Esophagus squamous epithelium (tissue), 5 donors: ENCODE measurements at places on chromosomes 4 and X. TPM values are rescaled to one million over a fixed set of nuclear protein-coding genes. Genes with fewer than 3 reads are reported as not detected.

PROM1 gene
- total RNA-seq: 0.13 TPM

MAGIX gene
- 7.2 TPM for total RNA-seq

HEPH gene
- total RNA-seq: 0.79 TPM

SPANXN3 gene
- not detected for total RNA-seq

TLR6 gene
- 2.1 TPM for total RNA-seq

VCX2 gene
- total RNA-seq: not detected

BEX1 gene
- total RNA-seq: not detected

RAB39B gene
- 0.08 TPM for total RNA-seq

PFKFB1 gene
- total RNA-seq: not detected

- peaks cover 20% of the 10 kb centered on the region for H3K36me3 ChIP-seq
- DNase-seq: no peak
- no peaks in the 10 kb centered on the region for H3K4me1 ChIP-seq
- no peak overlapping the region for H3K27ac ChIP-seq
- no peaks in the 10 kb centered on the region for H3K27me3 ChIP-seq
Observed at GRCh38 chrX:63718010-63718694, 66.9 kb downstream of the ARHGEF9 start.

DNA sequence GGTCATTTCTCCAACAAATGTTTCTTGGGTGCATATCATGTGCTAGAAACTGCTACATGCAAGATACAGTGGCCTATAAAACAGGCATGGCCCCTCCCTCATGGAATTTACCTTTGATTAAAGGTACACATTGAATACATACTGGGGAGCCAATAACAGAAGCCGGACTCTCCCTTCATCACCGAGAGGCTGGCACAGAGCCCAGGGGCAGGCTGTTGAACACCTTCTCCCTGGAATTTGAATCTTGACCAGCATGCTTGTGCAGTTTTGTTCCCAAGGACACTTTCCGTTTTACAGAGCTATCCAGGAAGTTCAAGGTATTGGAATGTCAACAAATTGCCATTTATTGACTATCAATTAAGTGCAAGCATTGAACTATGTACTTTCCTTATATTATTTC is 33.2 kb downstream of the PPARGC1A start:
- DNase-seq: no peak
- no peaks in the 10 kb centered on the region for H3K36me3 ChIP-seq
- H3K4me3 ChIP-seq: no peak overlapping the region
- H3K27ac ChIP-seq: no peak overlapping the region
- no peaks in the 10 kb centered on the region for H3K27me3 ChIP-seq
- H3K4me1 ChIP-seq: no peaks in the 10 kb centered on the region

DNA sequence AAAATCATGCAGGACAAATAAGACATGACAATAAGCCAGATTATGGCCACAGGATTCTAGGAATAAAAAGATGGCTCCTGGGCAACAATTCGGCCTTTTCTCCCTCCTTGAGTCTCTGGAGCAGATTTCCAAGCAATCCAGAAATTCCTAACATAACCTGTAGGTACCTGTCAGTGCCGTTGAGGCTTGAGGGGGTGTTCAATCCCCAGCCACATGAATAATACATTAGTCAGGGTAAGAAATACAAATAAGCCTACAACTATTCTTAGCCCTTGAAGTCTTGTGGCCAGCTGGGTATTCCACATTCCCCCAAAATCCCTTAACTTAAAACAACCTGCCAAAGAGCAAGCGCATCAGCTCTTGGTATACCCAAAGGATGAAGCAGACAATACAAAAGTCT is 9.7 kb downstream of the CXorf38 start:
- no peak overlapping the region for H3K27ac ChIP-seq
- no peak overlapping the region for H3K4me3 ChIP-seq

- peaks cover 100% of the 10 kb centered on the region for H3K27me3 ChIP-seq
- no peak overlapping the region for H3K27ac ChIP-seq
- no peak for DNase-seq
- peaks cover 28% of the 10 kb centered on the region for H3K4me1 ChIP-seq
Observed at GRCh38 chr4:54104907-54105306, 4.9 kb downstream of the GSX2 start.

- H3K4me3 ChIP-seq: no peak overlapping the region
- H3K4me1 ChIP-seq: no peaks in the 10 kb centered on the region
- H3K27ac ChIP-seq: no peak overlapping the region
- no peaks in the 10 kb centered on the region for H3K36me3 ChIP-seq
- H3K27me3 ChIP-seq: no peaks in the 10 kb centered on the region
Observed at GRCh38 chr4:81963015-81963762, 410.6 kb downstream of the HNRNPD start.

GRCh38 chr4:136909626-136910025 is 622.7 kb downstream of the PCDH18 start:
- no peaks in the 10 kb centered on the region for H3K4me1 ChIP-seq
- no peak overlapping the region for H3K27ac ChIP-seq
- no peaks in the 10 kb centered on the region for H3K36me3 ChIP-seq
- H3K27me3 ChIP-seq: no peaks in the 10 kb centered on the region
- no peak overlapping the region for H3K4me3 ChIP-seq

GRCh38 chrX:69995362-69996112 is 54.2 kb downstream of the AWAT2 start:
- H3K4me3 ChIP-seq: no peak overlapping the region
- DNase-seq: no peak
- H3K27ac ChIP-seq: no peak overlapping the region
- H3K4me1 ChIP-seq: no peaks in the 10 kb centered on the region
- H3K36me3 ChIP-seq: no peaks in the 10 kb centered on the region

DNA sequence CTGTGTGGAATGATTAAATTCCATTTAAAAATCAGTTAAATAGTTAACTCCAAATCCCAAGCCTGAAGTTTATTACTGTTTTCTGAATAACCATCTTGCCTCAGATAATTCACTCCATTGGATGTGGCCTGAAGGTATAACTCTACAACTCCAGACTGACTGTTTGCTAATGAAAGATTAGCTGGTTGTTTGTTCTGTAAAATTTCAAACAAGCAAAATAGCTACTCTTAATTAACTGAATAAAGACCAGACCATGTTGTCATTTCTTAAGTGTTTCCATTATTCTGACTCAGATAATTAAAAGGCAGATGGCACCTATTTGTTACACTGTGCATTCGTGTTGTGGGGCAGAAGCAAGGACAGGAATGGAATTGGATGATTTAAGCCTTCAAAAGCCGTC is 78.5 kb upstream of the DDIT4L start:
- H3K4me3 ChIP-seq: no peak overlapping the region
- no peaks in the 10 kb centered on the region for H3K27me3 ChIP-seq
- H3K36me3 ChIP-seq: no peaks in the 10 kb centered on the region
- H3K27ac ChIP-seq: no peak overlapping the region
- no peak for DNase-seq
- H3K4me1 ChIP-seq: no peaks in the 10 kb centered on the region

- H3K4me1 ChIP-seq: no peaks in the 10 kb centered on the region
- H3K36me3 ChIP-seq: no peaks in the 10 kb centered on the region
- H3K4me3 ChIP-seq: no peak overlapping the region
- no peaks in the 10 kb centered on the region for H3K27me3 ChIP-seq
- no peak for DNase-seq
- H3K27ac ChIP-seq: no peak overlapping the region
Observed at GRCh38 chrX:6024204-6024603, 204.5 kb downstream of the NLGN4X start.

GRCh38 chrX:72498782-72499181 is 73.9 kb downstream of the HDAC8 start:
- no peak for DNase-seq
- no peaks in the 10 kb centered on the region for H3K36me3 ChIP-seq
- H3K4me1 ChIP-seq: no peaks in the 10 kb centered on the region

DNA sequence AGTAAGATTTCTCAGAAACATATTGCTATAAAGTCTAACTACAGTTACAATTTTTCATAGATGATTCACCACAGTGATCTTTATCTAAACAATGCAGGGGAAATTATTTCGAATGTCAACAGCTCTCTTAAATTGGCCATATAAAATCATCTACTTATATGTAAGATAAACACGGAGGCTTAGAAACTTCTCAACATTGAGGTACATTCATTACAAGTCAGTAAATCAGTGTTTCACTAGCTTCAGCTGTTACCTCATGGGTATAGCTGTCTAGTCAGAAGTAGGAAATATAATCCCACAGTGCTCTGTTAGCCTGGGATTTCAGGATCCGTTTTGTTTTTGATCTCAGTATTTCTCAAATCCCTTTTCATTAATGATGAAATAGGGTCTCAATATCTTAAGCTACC is 43.2 kb downstream of the PCDH7 start:
- H3K27me3 ChIP-seq: no peaks in the 10 kb centered on the region
- DNase-seq: no peak
- no peak overlapping the region for H3K4me3 ChIP-seq
- H3K27ac ChIP-seq: no peak overlapping the region
- no peaks in the 10 kb centered on the region for H3K36me3 ChIP-seq
- no peaks in the 10 kb centered on the region for H3K4me1 ChIP-seq

- H3K4me1 ChIP-seq: peaks cover 26% of the 10 kb centered on the region
- H3K27ac ChIP-seq: no peak overlapping the region
- no peaks in the 10 kb centered on the region for H3K36me3 ChIP-seq
- no peak overlapping the region for H3K4me3 ChIP-seq
- DNase-seq: no peak
- no peaks in the 10 kb centered on the region for H3K27me3 ChIP-seq
Observed at GRCh38 chr4:7210824-7211223, 18.5 kb downstream of the SORCS2 start.

DNA sequence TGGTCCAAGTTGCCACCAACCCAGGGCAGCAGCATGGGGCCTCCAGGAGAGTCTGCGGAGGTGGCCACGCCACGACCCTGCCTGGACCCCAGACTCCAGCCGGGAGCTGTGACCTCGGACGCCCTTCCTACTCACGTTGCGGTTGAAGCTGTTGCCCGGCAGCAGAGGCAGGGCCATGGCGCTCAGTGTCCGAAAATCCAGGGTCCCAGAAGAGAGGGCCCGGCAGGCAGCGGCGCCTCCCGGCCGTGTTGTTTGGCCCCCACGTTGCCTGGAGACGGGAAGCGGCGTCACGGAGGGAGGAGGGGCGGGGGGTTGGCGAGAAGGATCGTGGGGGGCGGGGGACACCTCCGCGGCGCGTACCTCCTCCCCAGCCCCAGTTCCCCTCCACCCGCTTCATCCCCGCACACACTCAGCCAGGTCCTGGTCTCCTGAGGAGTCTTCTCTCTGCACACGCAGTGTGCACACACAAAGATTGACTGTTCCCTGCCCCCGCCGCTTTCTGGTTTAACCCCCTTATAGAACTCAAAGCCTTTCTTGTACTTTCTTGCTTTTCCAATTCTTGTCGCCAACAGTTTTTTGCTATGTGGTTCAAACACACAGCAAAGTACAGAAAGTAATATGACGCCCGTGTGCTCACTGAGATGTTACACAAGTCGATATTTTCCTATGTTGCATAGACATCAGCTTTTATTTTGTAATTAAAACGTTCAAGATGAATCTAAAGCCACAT is at the start of gene EFHC2:
TSS of gene EFHC2 (minus strand) at position 261 of the 730 bp plus-strand sequence. CDS start at position 177, 84 bp downstream.
- H3K4me3 ChIP-seq: peak within 1 kb of the TSS; percentile 54
- H3K4me1 ChIP-seq: no peaks in the 10 kb centered on the region
- H3K27me3 ChIP-seq: no peaks in the 10 kb centered on the region
- no peak for DNase-seq

DNA sequence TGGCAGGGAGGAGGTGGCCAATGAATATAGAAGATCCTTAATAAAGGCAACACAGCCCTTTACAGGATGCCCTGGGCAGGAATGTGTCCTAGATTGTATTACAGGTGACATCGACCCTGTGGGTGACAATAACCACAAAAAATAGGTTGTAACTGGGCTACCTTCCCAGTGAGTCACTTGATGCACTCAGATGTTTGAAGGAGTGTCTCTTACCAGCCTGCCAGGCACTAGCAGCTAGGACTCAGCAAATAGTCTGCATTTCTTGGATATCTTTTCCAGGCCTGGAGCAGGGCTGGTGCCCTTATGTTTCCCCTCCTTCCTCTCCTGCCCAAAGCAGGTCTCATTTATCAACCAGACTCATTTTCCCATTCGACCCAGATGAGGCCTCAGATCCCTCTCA is 50.9 kb upstream of the TMEM164 start:
- H3K4me3 ChIP-seq: no peak overlapping the region
- no peak for DNase-seq
- no peaks in the 10 kb centered on the region for H3K4me1 ChIP-seq
- H3K27ac ChIP-seq: no peak overlapping the region
- no peaks in the 10 kb centered on the region for H3K27me3 ChIP-seq
- no peaks in the 10 kb centered on the region for H3K36me3 ChIP-seq

DNA sequence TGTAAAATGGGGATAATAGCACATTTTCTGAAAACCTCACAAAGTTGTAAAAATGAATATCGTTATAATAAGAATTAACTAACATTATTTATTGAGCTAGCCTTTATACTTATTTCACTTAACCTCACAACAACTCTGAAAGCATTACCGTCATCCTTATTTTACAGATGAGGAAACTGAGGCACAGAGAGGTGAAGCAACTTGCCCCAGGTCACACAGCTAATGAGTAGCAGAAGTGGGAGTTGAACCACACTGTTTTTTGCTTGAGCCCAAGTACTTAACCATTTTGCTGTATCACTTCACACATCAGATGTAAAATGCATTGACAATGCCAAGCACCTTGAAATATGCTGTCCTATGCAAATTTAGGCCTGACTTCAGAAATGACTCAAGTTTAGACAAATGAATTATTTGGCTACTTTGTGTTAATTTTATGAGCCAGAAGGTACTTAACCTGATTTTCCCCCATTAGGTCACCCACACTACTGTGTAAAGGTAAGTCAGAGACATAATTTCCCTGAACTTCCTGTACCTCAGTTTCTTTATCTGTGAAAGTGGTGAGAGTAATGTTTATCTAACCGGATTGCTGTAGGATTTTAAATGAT is 23.1 kb downstream of the CD40LG start:
- H3K27ac ChIP-seq: no peak overlapping the region
- peaks cover 27% of the 10 kb centered on the region for H3K36me3 ChIP-seq
- DNase-seq: no peak
- no peaks in the 10 kb centered on the region for H3K27me3 ChIP-seq
- H3K4me1 ChIP-seq: no peaks in the 10 kb centered on the region
- no peak overlapping the region for H3K4me3 ChIP-seq

DNA sequence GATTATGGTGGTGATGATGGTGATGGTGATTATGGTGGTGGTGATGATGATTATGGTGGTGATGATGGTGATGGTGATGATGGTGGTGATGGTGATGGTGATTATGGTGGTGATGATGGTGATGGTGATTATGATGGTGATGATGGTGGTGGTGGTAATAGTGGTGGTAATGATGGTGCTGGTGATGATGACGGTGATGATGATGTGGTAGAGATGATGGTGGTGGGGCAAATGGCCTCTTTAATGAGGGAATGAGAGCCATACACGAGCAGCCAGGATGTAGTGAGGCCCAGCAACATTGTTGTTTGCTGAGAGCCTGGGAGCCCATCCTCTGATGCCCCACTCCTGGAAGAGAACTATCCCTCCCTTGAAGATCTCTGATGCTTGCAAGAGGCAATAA is 29.0 kb downstream of the HMX1 start:
- H3K4me1 ChIP-seq: no peaks in the 10 kb centered on the region
- no peak overlapping the region for H3K27ac ChIP-seq
- H3K27me3 ChIP-seq: no peaks in the 10 kb centered on the region
- DNase-seq: no peak
- H3K4me3 ChIP-seq: no peak overlapping the region
